Activated CD4-positive, CD25-positive, alpha-beta regulatory T cell (primary cell): ENCODE measurements at places on chromosomes 12 and 14.

DNA sequence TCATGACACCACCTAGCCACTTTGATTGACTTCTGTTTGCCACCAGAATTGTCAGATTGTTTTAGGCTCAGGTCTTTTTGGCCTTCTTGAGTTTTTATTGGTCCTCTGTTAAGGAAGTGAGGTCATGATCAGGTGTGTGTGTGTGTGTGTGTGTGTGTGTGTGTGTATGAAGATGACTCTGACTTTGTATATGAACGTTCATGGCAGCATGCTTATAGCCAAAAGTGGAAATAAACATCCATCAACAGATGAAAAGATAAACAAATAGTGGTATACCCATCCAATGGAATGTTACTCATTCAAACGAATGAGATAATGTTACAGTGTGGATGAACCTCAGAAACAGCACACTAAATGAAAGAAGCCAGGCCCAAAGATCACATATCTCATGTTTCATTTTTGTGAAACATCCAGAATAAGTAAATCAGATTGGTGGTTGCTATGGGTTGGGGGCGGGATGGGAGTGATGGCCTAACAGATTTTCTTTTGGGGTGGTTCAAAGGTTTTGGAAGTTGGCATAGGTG, 258.6 kb downstream of the KTN1 start:
- no peak for DNase-seq

- DNase-seq, result no peak
These were observed 34.0 kb downstream of the MNAT1 start for GRCh38 chr14:60768602-60769001.

DNA sequence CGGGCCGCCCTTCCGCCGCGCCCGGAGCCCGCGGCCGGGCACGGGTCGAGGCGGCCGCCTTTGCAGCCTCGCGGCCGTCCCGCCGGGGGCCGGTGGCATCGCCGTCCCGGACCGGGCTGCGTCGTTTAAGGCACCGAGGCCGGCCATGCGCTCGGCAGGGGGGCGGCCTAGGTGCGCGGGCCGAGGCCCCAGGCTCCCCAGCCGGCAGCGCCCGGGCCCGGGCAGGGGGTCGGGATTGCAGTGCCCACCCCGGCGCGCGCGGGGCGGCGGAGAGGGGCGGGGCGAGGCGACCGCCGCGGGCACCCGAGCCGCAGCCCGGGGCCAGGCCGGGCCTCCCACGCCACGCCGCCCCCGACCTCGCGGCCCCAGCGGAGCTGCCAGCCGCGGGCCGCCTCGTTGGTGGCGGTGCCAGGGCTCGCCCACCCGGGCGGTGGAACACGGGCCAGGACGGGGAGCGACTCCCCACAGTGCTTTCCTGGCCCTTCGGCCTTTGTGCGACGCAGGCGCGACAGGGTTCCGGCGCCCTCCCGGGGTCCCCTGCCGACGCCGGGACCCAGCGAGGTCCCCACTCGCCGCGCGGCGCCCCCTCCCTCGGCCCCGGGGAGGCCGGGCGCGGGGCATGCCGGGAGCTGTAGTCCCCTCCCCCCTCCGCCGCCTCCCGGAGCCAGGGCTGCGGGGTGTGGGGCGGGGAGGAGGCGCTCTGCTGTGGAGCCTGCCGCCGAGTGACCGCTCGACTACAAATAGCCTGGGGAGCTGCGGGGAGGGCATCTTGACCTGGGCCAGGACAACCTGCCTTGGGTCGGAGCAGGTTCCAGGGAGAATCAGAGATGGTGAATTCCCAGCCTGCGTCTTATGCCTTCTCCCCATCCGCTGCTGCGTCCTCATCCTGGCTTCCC, 769 bp downstream of the FKBP4 start:
- peak; percentile 56 for DNase-seq

DNA sequence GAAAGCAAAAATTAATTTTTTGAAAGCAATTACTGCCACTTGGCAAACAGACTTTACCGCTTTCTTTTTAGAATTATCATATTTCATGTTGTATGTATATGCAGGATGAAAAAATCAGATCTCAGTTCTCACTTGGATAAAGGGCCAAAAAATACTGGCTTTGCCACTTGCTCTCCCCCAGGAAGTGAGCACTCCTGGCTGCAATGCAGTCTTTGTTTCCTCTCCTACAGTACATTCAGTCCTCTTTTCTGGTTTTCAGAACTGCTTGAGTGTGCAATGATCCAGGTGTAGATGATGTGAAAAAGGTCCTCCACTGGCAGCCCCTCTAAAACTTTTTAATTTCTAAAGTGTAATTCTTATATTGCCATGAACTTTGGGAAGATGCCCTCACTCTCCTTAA, 183.4 kb downstream of the SLC25A21 start:
- no peak for DNase-seq

- DNase-seq, result no peak
These were observed 2.3 kb upstream of the DIO2 start for GRCh38 chr14:80213602-80214001.

- no peak for DNase-seq
These were observed 1.9 kb downstream of the TMEM253 start for GRCh38 chr14:21102521-21103410.

DNA sequence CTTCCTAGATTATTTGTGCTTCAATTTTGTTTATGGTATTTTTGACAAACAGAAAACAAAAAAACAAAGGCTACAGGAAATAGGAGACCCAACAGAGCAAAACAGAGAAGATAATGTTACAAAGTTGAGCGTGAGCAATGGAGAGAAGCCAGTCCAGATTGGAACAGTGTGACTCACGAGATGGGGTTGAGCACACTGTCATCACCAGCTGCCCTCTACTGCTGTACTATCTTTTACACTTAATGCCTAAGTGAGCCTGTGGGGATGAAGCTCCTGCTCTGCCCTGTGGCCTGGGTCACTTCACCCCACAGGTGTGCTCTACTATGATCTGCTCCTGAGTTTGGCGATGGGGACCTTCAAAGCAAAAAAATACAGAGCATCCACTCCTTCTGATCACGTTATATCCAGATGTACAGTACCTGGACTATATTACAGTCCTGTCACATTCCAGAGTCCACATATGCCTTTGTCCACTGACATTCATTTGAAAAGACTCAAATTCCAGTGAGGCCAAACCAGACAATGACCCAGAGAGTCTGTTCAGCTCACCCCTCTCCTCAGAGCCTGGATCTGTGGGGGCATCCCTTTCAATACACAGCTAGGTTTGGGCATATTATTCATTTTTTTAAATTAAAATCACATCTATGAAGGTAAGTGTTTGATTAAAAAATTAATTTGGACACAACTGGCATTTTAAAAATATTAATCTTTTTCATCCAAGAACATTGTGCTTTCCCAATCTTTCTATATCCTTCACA, 4.4 kb downstream of the IPO8 start:
- no peak for DNase-seq

- no peak for DNase-seq
These were observed 18.9 kb upstream of the ANKRD33 start for GRCh38 chr12:51868821-51869495.

- DNase-seq, result no peak
These were observed 372.8 kb downstream of the NELL2 start for GRCh38 chr12:44503329-44503728.

DNA sequence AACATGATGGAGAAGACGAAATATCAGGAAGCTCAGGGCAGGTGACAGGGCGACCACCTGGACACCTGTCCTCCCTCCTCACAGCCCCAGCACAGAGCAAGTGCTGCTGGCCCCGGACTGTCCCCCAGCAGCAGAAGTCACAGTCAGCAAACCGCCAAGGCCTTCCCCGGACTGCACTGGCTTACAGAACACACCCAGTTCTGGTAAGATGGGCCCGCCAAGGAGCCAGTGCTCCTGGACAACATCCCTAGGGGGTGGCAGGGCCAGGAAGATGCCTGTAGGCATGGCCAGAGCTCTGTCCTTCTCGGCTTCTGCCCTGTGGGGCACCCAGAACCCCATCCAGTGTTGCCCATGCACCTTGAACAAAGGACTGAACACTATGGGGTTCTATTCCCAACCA, 77.9 kb downstream of the BCL11B start:
- no peak for DNase-seq

- no peak for DNase-seq
These were observed 871.4 kb downstream of the C12orf50 start for GRCh38 chr12:87157791-87158190.

DNA sequence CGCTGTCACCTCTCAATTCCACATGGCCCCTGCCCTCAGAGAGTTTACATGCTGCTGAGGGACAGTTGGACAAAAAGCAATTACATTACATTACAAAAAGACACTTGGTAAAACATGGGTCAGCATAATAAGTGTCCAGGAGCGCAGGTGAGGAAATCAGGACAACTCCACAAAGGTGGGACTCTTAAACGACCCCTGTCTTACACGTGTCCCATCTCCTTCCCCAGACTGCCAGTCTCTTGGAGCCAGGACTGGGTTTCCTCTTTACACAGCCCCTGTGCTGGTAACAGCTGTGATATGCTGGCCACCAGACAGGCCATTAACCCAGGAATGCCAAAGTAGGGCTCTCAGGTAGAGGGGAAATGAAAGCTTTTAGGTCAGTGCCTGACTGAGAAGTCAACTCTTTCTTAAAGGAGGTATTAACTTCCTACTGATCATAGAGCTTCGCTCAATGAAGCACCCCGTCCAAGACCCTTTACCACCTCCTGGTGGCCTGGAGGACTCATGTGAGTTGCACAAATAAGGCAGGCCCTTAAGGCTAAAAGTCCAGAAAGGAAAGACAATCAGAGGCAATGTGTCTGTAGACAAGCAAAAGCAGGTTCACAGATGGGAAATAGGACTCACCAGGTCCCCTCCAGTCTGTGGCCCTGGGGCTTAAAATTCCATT, 55.5 kb downstream of the ANO2 start:
- no peak for DNase-seq

- no peak for DNase-seq
These were observed 1.0 kb downstream of the GMFB start for GRCh38 chr14:54487771-54488170.

DNA sequence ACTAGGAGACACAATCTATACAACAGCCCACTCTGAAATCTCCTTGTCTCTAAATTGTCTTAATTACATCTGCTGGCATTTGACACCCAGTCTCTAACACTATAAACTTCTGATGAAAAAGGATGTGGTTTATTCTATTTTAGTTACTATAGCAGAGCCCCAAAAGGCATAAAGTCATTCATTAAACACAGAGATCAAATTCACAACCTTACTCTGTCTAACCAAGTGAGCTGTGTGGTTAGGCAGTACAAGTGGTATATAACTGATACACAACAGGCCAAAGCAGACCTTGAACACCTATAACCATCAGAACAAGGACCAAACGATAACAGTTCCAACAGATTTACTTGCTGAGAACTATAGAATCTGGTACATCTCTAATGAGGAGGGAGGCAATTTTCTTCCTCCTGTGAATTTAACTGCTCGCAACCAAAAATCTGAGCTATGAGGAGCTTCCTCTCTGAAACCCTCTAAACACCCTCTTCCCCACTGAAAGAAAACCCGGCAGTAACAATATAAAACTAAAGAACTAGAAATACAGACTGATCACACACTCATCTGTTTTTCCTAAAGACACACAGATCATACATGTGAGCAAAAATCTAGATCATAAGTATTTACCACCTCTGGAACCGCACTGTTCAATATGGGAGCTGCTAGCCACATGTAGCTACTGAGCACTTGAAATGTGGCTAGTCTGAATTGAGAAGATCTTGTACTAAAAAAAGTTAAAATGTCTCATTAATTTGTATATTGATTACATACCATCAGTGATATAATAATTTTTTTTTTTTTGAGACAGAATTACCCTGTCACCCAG, 17.7 kb downstream of the SPPL3 start:
- no peak for DNase-seq

- DNase-seq, result no peak
These were observed 1.8 kb downstream of the TBC1D30 start for GRCh38 chr12:64826234-64826633.

- DNase-seq, result no peak
These were observed 81.1 kb downstream of the ESR2 start for GRCh38 chr14:64213086-64213485.

- DNase-seq, result no peak
These were observed 22.3 kb upstream of the CHGA start for GRCh38 chr14:92900660-92901059.

DNA sequence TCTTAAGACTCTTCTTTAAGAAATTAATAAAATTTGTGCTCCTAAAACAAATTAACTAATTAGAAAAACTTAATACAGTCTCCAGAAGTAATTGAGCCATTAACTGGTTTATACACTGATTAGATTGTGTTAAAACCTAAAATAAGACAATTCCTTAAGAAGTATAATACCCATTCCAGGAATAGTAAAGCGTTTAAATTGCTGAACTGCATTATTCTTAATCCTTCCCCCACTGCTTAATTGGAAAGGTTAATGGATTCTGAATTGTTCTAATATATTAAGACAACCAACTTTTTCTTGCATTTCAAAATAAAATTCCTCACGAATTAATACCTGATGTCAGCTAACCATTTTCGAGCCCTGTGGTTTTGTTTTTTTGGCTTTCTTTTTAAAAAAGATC, 128.4 kb downstream of the KICS2 start:
- DNase-seq, result no peak

GRCh38 chr12:18808221-18808620, 70.3 kb downstream of the CAPZA3 start:
- no peak for DNase-seq

- no peak for DNase-seq
These were observed 115.0 kb upstream of the RPH3A start for GRCh38 chr12:112676507-112676906.

DNA sequence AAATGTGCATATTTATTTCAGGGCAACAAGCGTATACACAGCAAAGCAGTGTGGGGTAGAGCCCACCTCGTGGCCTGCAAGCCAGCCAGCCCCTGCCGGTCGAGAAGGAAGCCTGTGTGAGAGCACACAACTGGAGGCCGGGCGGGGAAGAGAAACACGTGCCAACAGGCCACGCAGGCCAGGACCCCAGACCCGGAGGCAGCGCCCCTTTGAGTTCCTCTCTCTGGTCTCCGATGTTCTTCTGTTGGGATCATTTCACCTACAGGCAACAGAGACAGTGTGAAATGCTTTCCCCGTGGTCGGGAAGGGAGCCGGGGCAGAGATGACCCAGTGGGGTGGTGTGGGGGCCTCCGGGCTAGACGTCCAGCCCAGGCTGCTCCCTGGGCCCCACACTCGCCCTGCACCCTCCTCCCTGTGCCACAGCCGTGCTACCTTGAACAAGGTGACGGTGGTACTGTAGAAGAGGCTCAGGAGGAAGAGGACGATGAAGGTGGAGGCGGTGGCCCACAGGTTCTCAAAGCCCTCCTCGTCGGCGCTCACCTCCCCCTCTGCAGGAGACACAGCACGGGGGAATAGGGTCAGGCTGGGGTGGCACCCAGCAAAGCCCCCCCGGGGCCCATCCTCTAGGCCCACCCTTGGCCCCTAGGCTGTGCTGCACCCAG, 325.5 kb downstream of the TMEM121 start:
- no peak for DNase-seq

- DNase-seq, result peak; percentile 4
These were observed 3.6 kb upstream of the ARID2 start for GRCh38 chr12:45725631-45726602.

- no peak for DNase-seq
These were observed 41.4 kb downstream of the DYRK4 start for GRCh38 chr12:4603421-4603820.

GRCh38 chr12:79424109-79424721, 266.5 kb downstream of the PAWR start:
- DNase-seq, result no peak
